Activated CD4-positive, alpha-beta T cell treated with anti-CD3 and anti-CD28 coated beads for 36 hours (primary cell): ENCODE measurements at places on chromosomes 13 and 19. TPM values are rescaled to one million over a fixed set of nuclear protein-coding genes. Genes with fewer than 3 reads are reported as not detected.

GRCh38 chr19:45852983-45853382 lies 10.0 kb downstream of the SYMPK start:
- DNase-seq: no peak

DNA sequence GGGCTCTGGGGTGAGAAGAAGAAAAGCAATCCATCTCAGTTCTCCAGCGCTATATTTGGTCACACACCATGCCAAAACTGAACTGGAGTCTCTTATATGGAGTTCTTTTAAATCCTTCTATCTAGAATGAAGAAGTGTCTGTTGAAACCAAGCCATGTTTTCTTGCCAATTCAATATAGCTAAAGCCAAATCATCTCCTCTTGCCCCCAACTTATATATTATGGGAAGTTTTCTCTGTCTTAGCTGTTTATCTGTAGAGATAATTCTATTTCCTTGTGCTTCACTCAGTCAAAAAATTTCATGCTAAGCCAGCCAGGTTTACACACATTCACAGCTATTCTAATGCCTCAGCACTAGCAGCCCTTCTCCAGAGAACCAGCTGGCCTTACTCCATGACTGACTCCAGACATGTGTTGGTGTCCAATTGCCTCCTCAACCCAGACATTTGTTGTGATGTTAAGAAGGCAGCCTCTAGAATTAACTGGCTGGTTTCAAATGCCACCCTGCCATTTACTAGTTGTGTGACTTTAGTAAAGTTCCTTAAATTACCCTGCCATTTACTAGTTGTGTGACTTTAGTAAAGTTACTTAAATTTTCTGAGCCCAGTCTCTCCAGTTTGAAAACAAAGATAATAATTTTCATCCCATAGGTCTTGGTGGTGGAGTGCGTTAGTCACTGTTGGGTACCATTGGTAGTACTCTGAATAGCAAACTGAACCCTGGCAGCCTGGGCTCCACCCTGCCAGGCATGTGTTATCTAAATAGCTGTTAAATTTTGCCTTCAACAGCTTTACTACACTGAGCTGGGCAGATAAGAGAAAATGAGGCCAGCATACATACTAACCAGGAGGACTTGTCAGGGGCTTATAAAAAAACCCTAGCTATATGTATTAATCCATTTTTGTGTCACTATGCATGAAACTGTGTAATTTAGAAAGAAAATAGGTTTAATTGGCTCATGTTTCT lies 525.1 kb downstream of the LMO7 start:
- DNase-seq: no peak

DNA sequence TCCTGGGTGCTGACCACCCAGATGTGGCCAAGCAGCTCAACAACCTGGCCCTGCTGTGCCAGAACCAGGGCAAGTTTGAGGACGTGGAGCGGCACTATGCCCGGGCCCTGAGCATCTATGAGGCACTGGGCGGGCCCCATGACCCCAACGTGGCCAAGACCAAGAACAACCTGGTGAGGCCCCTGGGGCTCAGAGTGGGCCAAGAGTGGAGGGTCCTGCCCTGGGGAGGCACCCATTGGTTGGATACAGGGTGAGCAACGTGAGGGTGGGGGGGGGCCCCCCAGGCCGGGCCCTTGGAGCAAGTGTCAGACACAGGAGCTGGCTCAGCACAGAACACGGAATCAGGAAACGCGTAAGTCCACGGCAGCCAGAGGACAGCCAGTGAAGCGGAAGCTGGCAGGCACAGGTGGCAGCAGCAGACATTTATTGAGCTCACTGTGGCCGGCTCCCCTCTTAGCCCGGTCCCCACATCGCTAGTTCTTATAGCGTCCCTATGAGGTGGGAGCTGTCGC lies 8.9 kb downstream of the KLC3 start:
- no peak for DNase-seq

UHRF1 gene
- total RNA-seq: 126 TPM

GIPC3 gene
- 0.51 TPM for total RNA-seq
